ENCODE measurements at places on chromosomes 1 and 21.

DNA sequence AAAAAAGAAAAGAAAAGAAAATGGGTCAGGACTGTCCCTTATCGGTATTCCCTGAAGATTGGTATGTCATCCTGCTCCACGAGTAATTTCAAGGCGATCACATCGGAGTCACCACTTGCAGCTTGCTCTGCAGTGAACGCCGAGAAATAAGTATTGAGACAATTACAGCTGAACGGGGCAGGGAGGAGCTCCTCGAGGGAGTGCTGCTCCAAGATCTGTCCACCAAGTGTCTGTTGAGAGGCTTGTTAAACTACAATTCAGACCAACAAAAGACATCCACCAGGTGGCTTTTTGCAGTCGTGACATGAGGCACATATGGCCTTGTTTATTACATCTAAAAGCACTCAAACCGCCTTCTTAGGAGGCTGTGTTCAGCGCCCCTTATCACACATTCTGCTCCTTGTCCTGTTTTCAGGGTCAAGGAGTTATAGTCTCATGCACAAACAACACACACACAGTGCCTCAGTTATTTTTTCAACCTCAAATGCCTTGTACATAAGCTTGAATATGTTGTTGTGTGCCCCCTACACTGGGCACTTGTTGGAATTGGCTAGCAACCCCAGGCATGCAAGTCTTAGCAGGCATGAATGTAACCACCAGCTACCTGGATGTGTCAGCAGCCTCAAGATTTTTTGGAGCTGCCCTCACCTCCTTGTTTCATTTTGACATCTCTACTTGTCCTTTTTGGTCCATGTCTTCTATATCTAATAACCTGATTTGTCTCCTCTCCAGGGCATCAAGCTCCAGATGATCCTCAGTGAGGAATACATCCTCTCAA is 13.0 kb upstream of the CD48 start:
- DNase-seq: peak; percentile 32

- peak; percentile 14 for DNase-seq
Observed at GRCh38 chr1:228082214-228082917, at the start of gene ARF1. Gene ARF1, plus strand, starts transcription at chr1:228082708. Its CDS starts 14,407 bp downstream, at chr1:228097115.

- DNase-seq: no peak
Observed at GRCh38 chr1:226406401-226406881, 1.5 kb downstream of the PARP1 start.

- DNase-seq: no peak
Observed at GRCh38 chr1:230861970-230862595, 6.2 kb downstream of the C1orf198 start.

DNA sequence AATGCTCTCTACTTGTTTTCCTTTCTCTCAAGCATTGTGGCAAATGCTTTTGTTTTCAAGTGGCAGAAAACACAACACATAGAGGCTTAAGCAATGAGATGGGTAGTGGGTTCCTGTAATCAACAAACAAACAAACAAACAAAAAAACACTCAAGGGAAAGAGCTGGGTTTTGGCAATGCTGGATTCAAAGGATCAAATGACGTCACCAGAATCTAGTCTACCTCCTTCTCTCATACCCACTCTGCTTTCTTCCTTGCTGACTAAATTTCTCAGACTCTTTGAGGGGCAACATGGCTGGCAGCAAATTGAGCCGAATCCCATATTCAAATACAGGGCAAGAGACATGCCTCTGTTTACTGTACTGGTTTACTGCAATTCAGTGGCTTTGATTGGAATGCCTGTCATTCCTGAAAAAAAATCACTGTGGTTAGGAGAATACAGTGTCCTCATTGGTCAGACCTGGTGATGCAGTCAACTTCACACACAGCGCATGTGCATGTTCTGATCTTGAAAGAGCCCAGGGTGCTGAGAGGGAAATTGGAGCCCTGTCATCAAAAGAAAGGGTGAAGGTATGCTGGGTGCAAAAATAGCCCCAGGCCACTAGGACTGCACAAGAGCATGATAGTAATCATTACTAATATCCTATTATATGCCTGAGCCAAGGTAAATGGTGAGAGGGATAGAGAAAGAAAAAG is 356.2 kb downstream of the KCTD3 start:
- no peak for DNase-seq

- DNase-seq: no peak
Observed at GRCh38 chr1:76939050-76939816, 72.0 kb downstream of the ST6GALNAC5 start.

GRCh38 chr1:195723796-195724194 is 884.4 kb downstream of the KCNT2 start:
- DNase-seq: no peak

- no peak for DNase-seq
Observed at GRCh38 chr1:31706384-31707058, 2.7 kb upstream of the COL16A1 start.

GRCh38 chr1:8120693-8121260 is 94.7 kb upstream of the ERRFI1 start:
- DNase-seq: no peak

DNA sequence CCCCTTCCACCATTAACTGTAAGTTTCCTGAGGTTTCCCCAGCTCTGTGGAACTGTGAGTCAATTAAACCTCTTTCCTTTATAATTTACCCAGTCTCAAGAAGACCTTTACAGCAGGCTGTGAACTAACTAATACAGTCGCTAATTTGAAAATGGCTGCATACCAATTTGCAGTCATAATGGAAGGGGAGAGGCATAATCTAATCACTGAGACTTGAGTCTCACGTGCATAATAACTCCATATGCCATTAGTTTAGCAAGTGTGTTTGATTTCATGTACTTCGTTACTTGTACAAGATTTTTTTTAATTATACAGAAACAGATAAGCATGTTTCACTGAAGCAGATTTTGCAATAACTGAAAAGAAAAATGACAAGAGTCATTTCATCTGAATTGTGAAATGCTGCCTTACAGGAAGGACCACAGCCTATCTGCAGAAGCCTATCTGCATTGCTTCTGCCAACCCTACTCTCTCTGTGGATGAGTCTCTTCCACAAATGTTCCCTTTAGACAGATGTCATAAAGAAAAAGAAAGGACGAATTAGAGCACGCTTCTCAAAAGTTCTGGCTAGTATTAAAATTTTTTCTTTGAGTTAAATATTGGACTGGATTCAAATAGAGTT is 99.1 kb downstream of the PTGER3 start:
- DNase-seq: no peak

- DNase-seq: no peak
Observed at GRCh38 chr1:176774224-176774623, 311.2 kb downstream of the PAPPA2 start.

GRCh38 chr21:38837806-38838461 is 32.2 kb downstream of the ETS2 start:
- DNase-seq: no peak

DNA sequence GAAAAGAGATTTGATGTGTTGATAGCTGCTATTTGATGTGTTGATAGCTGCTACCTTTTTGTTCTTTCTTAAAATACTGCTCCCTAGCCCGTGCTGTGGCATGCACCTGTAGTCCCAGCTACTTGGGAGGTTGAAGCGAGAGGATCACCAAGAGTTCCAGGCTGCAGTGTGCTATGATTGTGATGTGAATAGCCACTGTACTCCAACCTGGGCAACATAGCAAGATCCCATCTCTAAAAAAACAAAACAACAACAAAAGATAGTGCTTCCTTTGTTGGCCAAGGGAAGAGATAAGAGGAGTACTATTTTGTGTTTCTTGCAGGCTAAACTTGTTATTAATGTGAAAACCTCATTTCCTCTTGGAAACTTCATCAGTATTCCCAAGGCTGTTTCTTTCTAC is 6.1 kb downstream of the GPSM2 start:
- no peak for DNase-seq

- no peak for DNase-seq
Observed at GRCh38 chr1:66375125-66375524, 158.8 kb upstream of the SGIP1 start.

DNA sequence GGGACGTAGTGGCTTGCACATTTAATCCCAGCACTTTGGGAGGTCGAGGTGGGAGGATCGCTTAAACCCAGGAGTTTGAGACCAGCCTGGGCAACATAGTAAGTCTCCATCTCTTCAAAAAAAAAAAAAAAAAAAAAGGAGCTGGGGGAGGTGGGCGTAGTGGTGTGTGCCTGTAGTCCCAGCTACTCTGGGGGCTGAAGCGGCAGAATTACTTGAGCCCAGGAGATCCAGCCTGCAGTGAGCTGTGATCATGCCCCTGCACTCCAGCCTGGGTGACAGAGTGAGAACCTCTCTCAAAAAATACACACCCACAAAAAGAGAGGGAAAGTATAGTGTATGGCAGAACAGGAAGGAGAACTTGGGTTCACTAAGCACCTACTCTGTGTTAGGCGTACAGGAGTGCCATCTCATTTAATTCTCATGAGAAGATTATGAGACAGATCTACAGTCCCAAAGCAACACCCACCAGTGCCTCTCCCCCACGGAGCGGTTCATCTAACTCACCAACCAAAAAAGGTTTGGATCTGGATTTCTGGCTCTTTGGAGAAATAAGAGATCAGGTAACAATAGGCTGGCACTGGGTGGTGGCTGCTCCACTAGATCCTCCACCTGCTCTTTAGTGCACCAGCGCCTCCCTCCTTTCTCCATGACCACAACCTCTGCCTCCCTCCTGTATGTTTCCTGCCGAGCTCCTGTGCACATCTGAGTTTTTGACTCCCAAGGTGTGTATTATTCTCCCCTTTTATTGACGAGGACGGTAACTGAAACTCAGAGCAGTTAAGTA is 1.4 kb upstream of the TRAF5 start:
- no peak for DNase-seq

- no peak for DNase-seq
Observed at GRCh38 chr1:64492424-64492823, 22.5 kb downstream of the CACHD1 start.

GRCh38 chr1:15277447-15277838 is 30.4 kb downstream of the FHAD1 start:
- DNase-seq: no peak

GRCh38 chr1:14660801-14661200 is 62.3 kb downstream of the KAZN start:
- DNase-seq: no peak

- DNase-seq: no peak
Observed at GRCh38 chr1:4759671-4760070, 105.3 kb downstream of the AJAP1 start.

DNA sequence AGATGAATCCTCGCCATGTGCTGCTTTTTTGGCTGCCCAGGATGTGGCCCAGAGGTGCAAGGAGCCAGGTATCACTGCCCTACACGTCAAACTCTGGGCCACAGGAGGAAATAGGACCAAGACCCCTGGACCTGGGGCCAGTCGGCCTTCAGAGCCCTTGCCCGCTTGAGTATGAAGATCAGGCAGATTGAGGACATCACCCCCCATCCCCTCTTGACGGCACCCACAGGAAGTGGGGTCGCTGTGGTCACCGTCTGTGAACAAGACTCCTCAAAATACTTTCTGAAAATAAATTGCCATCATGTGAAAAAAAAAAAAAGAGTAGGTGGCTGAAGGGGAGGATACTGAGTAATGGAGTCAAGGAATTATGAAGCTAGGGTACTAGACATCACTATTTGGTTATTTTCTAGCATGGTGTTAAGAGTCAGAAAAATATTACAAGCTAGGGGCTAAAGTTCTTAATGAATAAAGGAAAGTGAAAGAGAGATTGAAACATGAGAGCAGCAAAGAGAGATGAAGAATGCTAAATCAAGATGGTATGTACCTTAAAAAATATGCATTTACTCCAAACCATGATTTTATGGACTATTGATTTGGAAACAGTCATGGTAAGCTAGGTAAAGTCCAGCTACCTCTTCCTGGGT is 84.9 kb downstream of the CLEC20A start:
- no peak for DNase-seq

- no peak for DNase-seq
Observed at GRCh38 chr1:222540598-222540995, 7.3 kb downstream of the HHIPL2 start.

DNA sequence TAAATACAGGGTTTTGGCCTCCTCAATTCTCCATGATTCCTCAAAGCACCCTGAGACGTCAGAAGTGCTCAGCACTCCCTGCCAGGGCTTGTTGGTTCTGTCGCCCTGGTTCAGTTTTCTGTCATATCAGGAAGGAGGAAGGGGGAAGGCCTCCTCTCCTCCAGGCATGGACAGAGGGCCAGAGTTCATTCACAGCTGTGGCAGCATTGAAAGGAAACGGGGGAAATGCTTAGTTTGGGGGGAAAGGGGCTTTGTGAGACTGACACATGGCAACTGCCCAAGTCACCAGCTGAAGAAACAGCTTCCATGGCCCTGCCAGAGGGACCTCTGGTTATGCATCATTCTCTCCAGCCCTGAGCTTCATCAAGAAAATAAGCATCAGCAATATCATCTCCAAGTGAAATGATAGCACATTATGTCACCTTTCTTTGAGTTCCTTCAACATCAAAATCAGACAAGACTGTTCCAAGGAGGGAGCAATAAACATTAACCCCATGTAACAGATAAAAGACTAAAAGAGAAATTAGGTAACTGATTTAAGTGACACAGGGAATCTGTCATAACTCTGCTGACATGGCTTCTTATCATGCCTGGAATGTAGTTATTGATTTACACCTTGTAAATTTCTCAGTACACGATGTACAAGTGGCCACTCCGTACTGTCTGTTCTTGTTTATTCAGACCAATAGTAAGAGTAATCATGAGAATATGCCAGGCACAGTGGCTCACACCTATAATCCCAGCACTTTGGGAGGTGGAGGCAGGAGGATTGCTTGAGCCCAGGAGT is 103.2 kb upstream of the SLC25A33 start:
- DNase-seq: no peak

GRCh38 chr1:156814571-156815260 is 1.9 kb downstream of the SH2D2A start:
- DNase-seq: no peak

GRCh38 chr1:161503394-161503748 is 1.9 kb upstream of the FCGR2A start:
- DNase-seq: no peak

DNA sequence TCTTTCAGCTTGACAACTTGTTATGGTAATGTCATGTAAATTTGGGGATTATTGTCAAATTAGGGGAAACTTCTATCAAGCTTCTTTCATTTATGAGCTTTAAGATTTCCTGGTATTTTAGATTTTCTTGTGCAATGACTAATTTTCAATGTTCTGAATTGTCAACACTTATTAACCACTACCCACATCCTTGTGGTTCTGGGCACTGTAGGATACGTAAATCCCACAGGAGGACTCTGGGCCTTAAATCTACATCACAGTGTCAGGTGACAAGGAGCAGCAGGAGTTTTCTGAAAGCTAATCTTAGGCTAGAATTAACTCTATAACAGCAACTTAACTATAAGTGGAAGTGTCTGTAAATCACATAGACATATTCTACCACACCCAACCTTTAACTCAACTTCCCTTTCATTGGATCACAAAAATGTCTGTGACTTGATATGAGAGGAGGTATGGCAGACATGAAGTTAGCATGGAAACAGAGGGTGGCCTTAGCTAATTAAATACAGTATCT is 397.7 kb downstream of the HLX start:
- no peak for DNase-seq

GRCh38 chr21:44865561-44866280 is 7.8 kb downstream of the PTTG1IP start:
- no peak for DNase-seq

GRCh38 chr1:238457610-238458009 is 566.9 kb upstream of the ZP4 start:
- no peak for DNase-seq
